ENCODE measurements at places on chromosomes 11 and 22.

DNA sequence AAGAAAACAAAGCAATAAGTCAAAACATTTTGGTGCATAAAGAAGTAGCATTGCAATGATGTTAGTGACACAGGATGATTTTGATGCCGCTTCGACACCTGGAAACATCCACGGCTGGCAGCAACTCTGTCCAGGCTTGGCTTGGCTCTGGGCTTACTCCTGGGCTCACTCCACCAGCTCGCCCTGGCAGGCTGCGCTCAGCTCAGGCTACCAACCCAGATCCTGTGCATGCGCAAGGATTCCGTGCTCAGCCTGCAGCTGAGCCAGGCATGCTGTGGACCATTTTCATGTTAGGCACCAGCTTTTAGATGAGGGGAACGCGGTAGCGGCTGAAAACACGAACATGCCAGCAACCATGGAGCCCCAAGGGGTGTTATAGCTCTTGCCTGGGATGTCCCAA, 66.0 kb downstream of the SLC25A17 start:
- no peak for DNase-seq

DNA sequence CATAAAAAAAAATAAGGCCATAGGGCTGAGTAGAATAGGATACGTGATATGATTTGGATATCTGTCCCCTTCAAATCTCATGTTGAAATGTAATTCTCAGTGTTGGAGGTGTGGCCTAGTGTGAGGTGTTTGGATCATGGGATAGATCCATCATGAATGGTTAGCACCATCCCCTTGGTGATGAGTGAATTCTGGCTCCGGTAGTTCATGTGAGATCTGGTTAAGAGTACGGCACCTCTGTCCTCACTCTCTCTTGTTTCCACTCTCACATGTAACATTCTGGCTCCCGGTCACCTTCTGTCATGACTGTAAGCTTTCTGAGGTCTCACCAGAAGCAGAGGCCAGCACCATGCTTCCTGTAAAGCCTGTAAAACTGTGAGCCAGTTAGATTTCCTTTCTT, 45.5 kb downstream of the RAB30 start:
- DNase-seq: no peak

DNA sequence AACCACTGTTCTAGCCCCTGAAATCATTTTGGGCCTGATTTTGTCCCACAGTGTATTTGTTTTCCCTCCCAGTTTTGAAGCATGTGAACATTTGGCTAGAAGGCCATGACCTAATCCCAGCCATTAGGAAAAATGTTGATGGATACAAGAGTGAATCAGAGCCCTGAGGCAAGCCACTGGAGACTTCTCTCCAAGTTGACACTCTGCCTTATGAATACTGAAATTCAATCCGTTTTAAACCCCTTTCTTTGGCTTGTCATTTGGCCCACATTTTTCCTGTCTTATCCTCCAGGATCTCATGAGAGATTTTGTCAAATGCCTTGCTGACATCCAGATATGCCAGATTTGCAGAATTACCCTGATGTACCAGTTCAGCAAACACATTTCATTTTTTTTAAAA, 158.8 kb downstream of the FAT3 start:
- DNase-seq: no peak

DNA sequence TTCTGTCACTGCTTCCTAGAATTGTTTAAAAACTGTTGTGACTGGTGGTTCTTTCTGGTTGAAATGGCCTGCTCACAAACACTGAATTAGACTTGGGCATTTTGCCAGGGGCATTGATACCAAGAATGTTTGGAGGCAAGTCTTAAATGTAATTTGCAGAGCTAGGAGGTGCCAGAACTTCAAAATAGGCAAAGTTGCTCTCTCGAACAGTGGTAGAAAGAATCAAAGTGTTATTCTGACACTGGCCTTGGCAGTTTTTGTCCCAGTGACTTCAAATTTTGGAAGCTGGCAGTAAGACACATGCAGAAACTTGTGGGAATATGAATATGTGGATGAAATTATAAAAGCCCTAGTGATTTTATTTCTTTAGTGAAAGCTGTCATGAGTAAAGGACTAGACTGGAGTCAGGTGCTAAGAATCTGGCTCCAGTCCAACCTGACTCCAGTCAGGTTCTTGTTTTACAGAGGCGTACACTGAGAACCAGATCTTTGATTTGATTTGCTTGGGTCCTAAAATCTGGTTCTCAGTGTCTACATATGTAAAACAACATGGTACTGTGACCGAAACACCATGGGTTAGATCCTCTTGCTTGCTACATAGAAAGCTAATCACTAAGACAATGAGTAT, 20.9 kb downstream of the SVIP start:
- no peak for DNase-seq

DNA sequence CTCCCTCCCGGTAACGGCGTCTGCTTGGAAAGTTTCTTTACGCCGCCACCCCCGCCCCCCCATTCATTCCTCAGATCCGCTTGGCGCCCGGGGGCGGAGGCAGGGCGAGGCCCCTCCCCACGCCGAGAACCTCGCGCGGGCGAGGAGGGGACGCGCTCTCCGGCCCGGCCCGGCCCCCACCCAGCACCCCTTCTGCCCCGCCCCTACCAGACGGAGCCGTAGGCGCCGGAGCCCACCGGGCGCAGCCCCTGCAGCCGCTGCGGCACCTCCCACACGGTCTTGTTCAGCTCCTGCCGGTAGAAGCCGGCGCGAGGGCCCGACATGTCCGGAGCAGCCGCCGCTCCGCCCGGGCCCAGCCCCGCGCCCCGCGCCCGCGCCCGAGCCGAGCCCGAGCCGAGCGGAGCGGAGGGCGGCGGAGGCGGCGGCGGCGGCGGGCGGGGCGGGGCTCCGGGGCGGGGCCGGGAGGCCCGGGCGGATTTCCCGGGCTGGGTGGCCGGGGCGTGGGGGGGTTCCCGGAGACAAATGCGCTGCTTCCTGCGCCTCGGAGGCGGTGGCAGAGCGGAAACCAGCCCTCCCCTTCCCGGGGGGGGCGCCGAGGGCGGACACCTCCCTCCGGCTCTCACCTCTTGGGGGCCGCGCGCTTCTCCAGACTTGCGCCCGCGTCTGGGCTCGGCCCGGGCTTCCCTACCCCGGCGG, at the start of gene MAPK11:
TSS of gene MAPK11 (minus strand) at position 411 of the 696 bp plus-strand sequence. CDS start at position 323, 88 bp downstream.
- peak; percentile 57 for DNase-seq

All from activated T-cell treated with anti-CD3 and anti-CD28 coated beads for 48 hours (primary cell).